ENCODE measurements at places on chromosomes 5 and 9.

DNA sequence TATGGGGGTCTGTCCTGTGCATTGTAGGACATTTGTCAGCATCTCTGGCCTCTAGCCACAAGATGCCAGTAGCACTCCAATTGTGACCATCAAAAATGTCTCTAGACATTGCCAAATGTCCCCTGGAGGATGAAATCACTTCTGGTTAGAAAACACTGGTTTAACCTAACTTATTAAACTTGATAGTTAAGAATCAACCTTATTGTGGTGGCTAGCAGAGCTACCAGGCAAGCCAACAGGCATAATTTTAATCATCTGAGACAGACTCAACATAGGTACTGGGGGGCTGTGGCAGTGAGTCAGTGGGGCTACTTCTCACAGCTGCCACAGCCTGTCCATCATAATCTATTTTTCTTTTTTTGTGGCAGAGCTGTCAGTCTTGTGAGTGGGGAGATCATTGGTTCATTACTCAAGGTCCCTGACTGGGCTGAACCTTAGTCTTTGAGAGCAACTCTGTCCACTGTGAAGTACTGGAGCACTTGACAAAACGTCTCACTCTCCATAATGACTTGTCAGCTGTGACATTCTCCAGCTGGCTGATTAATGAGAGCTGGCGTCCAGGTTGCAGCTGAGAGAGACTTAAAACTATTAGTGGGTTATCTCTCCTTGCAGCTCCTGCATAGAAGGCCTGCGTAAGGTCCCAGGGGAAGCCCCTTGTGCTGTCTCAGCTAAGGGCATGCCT, 107.9 kb downstream of the DCP2 start:
- DNase-seq = no peak

DNA sequence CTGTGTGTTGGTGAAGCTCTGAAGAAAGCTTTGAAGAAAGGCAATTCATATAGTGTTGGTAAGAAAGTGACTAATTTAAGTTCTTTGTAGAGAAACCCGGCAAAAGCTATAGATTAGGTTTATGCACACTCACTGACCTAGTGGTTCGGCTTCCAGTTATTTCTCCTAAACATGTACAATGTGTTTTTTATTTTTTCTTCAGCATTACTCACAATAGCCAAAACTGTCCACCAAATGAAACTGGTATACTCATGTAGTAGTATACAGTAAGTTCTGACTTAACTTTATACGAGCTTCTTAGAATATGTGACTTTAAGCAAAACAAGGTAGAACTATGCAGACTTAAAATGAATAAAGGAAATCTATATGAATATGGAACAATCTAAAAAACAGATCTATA, 44.8 kb downstream of the PJA2 start:
- no peak for DNase-seq

DNA sequence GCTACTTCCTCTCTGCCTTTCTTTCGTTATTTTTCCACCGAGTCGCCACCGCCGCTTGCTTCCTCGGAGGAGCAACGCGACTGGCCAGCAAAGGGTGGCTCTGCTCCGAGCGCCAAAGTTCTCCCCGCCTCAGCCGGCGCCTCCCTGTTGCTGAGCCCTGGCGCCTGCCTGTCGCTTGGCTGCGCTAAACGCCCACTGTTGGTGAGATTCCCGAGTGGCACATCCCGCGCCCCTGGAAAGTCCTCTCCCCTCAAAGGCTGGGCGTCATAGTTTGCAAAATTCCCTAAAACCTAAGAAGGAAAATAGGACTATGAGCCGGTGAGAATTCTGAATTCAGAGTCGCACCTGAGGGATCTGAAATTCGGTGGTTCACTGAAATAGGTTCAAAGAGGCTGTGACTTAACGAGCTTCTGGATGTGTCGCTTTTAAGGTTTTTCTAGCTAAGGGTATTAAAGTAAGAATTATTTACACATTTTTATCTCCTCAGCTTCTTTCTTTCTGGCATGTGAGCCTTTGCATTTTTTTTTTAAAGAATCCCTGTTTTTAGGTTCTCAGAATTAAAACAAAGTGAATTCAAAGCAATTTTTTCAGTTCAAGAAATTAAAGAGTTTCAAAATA, at the start of gene GRIN3A:
GRIN3A (minus strand) TSS at position 82 of the 618 bp plus-strand sequence. CDS start 668 bp downstream, outside the sequence.
- no peak for DNase-seq

DNA sequence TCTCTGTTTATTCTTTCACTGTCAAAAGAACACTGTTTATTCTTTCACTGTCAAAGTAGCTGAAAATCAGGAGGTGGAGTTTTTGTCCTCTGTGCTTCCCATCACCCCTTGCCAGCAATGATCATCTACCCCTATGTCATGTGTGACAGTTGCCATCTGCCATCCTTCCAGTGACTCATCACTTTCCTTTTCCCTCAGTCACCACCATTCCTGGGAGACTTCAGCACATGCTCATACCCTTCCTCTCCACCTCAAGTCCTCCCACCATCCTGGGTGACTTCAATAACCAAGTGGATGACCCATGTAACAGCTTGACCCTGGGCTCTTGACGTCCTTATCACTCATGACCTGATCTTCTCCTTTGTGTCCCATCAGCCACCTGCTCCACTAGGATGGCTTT, 43.3 kb upstream of the RASEF start:
- DNase-seq = no peak
